8988T (cell line): ENCODE measurements at places on chromosomes 7 and 10.

GRCh38 chr7:54802841-54803240, 43.8 kb upstream of the SEC61G start:
- DNase-seq: no peak

DNA sequence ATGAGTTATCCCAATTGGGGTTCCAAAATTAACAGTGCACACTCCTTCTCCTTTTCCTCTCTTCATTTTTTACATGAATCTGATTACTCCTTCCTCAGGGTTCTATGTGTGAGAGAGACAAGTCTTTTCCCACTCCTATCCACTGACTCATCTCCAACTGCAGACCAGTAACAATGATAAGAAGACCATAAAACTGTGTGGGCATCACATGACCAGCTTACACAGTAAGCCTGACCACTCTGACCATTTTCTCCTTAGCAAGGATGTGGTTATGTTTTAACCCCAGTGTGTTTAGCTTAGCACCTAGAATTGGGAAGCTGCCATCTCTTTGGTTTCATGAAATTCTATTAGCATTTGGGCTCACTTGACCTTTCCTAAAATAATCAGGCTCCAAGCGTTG, 145.0 kb upstream of the CALCR start:
- no peak for DNase-seq

DNA sequence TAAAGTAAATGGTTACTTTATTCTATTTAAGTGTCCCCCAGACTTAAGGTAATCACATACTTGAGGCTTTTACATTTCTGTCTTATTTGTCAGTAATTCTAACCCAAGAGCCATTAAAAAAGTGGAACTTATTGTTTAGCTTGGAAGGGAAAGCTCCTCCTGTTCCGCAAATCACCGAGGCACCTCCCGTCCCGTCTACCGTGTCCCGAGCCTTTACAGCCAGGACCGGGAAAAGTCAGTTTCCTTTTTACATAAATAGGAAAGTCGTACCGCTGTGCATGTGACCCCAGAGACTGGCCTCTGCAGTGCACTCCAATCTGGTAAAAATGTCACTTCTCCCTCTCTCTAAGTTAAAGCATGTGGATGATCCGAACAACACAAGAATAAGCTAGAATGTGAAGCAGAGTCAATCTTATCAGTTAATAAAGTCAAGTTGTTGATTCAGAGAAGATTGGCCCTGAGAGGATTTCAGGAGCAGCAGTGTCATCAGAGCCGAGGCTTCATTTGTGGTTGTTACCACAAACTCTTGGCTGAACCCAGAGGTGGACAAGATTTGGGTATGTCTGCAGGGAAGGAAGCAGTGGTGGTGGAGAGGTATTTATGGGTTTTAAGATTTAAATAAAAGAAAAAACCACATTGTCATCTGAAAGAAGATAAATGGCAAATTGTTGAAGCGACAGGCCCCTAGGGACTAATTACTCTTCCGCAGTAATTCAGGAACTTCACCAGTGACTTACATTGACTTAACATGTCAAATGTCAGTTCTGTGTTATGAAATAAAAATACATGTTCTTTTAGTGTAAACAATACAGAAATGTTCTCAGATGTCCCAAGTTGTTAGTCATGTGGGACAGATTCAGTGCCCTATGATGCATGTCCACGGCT, 316.6 kb upstream of the ZNF32 start:
- no peak for DNase-seq

- DNase-seq: no peak
Measured at GRCh38 chr7:137606061-137606674, 240.6 kb downstream of the DGKI start.

GRCh38 chr10:125084191-125084613, 76.2 kb downstream of the CTBP2 start:
- peak; percentile 95 for DNase-seq

GRCh38 chr10:103820101-103821062, 35.0 kb downstream of the SH3PXD2A start:
- no peak for DNase-seq

DNA sequence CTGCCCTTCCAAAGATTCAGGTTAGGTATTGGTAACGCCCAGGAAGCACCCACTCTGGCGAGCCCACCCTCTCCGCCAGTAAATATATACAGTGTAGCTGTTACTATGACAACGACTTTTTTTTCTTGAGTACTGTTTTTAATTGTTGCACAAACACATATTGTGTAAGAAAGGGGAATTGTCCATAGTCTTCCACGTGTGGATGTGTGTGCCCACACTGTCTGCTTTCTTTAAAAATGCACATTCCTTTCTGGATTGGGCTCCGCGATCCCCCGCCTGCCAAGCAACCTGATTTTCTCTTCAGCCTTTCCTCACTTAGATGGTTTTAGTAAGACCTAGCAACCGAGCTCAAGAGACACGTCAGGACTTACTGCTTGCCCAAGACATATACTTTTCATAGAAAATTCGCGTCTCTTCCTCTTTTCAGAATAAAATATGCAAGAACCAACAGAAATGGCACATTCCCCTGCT, 247.8 kb downstream of the EBF3 start:
- no peak for DNase-seq

GRCh38 chr7:141320287-141320686, 230.9 kb upstream of the AGK start:
- DNase-seq: no peak

DNA sequence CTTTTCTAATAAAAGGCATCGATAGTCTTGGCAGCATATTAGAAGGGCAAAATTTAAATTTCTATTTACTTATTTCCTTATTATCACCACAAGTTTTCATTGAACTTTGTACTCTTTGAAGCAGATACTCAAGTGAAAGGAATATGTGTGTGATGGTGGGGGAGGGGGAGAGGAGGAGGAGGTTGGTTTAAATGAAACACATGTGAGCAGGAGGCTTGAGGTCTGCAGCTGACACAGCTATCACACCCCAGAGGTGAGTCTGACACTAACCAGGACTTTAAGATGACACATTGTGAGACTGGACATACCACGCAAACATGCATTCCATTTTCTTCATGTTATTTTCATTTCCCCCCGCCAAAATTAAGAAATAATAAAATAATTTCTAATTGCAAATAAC, 63.3 kb downstream of the CTTNBP2 start:
- no peak for DNase-seq
